ENCODE measurements at places on chromosomes 16 and 17.

GRCh38 chr16:86214326-86215232 lies 295.7 kb upstream of the FOXF1 start:
- no peak for DNase-seq

GRCh38 chr17:27569884-27570577 lies 61.0 kb upstream of the LGALS9 start:
- no peak for DNase-seq

GRCh38 chr16:9469512-9469911 lies 378.1 kb downstream of the HAPSTR1 start:
- DNase-seq = no peak

DNA sequence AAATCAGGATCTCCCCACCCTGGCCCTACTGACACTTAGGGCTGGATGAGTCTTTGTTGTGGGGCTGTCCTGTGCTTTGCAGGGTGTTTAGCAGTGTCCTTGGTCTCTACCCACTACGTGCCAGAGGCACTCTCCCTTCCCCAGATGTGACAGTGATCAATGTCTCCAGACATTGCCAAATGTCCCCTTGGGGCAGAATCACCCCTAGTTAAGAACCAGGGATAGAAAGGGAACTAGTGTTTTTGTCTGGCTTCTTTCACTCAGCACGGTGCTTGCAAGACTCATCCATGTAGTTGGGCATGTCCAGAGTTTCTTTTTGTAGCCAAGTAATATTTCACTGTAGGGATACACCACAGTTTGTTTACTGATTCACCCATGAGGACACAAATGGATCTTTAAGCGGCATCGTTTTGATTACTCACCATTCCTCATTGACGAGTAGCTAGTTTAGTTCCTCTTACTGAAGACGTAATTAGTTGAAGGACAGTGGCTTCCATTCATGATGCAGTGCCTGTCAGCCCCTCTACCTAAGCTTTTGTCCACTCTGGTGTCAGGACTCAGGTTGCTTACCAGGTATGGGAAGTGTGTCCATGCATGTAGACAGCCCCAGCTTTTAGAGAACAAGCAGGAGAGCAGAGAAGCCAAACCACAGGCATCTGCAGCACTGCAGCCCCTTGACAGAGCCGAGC lies 26.0 kb upstream of the ITGB4 start:
- no peak for DNase-seq

- DNase-seq = peak; percentile 98
Observed at GRCh38 chr16:4307215-4308037, 8.4 kb upstream of the GLIS2 start.

DNA sequence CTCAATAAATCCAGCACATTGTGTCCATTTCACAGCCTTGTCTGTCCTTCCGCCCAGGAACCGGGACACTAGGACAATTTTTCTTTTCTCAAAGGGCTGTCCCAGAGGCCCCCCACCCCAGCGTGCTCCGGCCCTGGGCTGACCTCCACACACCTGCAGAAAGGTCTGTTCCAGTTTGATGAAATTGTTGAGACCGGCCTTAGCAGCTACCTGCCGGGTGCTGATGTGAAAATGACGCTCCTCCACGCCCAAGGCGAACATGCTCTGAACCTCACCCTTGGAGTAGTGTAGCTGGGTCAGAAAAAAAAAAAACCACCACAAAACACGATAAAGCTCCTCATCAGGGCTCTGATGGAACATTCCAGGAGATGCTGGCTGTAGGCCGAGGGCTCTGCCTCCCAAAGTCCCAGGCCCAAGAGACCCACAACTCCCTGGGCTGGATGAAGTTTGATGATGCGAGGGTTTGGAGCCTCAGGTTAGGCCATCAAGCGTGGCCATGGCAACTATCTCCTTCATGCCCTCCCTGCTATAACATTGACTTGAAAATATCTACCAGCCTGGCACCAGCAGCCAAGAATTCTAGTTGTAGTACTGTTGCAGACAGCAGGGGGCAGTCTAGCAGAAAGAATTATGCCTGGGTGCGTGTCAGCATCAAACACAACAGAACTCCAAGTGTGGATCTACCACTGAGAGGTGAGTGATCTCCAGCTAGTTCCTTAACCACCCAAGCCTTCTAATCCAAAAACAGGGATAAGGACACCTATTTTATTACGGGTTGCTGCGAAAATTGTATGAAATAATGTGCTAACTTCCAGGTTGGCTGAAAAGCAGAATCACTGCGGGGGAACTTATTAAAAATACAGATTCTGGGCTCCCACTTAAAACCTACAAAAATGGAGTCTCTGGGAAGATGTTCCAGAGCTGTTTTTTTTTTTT lies 62.1 kb downstream of the RMI2 start:
- DNase-seq = peak; percentile 88

DNA sequence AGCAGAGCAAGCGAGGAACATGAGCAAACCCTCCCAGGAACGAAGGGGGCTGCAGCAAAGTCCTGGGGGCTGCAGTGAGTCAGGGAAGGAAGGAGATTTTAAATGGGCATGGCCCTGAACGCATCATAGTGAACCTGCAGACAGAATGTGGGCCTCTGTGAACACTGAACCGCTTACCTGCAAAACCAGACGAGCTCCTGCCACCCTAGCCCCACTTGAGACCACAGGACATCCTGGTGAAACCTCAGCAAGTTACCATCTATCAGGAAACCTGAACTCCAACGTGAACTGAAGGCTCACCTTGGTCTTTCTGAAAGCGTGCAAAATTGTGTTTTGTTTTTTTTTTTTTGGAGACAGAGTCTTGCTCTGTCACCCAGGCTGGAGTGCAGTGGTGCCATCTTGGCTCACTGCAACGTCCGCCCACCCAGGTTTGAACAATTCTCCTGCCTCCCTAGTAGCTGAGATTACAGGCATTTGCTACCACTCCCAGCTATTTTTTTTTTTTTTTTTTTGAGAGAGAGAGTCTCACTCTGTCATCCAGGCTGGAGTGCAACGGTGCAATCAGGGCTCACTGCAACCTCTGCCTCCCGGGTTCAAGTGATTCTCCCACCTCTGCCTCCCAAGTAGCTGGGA lies 30.8 kb downstream of the FANCA start:
- DNase-seq = no peak

DNA sequence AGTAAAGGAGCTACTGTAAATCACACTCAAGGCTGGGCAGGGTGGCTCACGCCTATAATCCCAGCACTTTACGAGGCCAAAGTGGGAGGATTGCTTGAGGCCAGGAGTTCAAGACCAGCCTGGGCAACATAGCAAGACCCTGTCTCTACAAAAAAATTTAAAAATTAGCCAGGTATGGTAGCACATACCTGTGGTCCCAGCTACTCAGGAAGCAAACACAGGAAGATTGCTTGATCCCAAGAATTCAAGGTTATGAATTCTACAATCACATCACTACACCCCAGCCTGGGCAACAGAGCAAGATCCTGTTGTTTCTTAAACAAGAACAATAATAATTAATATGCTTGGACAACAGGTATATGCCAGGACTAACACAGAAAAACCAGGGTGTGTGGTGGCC lies 13.2 kb downstream of the RHBDL3 start:
- DNase-seq = no peak

DNA sequence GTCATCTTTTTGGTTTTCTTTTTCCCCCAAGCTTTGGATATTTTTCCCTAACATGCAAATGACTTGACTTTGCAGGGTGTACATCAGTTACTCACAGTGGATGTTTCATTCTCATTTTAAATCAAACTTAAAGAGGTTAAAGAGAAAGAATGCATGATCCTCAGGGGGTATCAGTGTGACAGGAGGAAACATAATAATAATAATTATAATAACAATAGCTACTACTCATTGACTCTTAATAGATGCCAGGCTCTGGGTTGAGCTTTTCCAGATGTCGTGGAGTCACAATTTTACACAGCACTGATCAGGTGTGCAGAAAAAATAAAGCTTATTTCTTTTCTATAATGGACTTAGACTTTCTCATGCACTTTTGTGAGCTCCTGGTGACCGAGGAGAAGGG lies 157.2 kb upstream of the CACNG3 start:
- DNase-seq = no peak

DNA sequence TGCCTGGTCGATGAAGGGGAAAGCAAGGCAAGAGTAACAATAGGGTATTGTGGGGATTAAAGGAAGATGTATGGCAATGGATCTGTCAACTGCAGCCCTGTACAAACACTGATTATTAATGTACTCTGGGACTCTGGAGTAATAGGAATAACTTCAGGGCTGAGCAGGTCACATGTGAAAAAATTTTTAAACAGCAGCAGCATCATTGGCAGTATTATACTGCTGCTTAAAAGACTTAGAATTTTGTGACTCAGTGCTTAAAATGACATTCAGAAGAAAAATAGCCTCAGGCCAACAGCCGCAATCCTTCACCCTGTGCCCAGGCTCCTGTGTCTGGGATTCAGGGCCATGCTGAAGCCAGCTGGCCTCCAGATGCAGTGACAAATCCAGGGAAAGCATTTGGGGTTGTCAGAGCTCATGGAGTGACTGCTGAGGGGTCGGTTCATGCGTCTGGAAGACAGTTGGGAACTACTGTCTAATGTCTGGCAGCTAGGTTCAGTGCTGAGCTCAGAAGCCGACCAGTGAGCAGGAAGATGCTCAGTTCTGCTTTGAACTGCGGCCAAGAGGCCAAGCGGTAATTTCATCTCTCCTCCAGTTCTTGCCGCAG lies 22.2 kb downstream of the TEX2 start:
- no peak for DNase-seq

DNA sequence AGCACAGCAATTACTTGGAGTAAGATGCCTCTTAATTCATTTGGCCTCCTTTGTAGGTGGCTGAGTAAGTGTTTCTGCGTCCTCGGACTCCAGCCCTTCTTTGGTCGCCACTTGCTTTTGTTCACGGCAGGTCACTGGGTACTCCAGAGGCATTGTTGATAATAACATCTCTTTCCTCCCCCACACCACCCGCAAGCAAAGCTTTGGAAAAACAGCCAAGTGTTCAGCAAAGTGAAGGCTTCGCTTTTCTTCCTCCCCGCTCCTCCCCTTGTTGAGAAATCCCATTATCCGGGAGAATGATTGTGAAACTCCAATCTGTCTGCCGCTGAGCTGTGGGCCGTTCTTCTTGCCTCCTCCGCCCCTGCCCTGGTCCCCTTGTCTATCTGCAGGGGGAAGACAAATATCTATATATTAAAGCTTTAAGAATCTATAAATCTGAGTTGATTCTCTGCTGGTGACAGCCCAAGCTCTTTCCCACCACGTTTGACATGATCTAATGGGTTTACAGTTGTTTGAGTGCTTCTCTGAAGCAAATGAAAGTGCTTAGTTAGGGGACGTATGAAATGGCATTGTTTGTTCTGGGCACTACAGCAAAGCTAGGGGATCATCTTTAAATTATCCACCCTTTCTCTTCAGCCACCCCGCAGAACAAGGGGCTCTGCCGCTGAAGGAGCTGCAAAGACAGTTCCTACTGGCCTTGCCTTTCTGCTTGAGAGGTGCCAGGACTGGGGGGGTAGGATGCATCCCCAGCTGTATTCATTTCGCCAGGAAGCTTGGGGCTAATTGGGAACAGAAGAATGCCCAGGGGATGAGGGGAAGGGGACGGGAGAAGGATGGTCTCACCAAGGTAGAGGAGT lies 167.1 kb downstream of the CCDC182 start:
- no peak for DNase-seq

GRCh38 chr17:81192386-81193050 lies 26.5 kb upstream of the AATK start:
- no peak for DNase-seq

- DNase-seq = peak; percentile 11
Observed at GRCh38 chr17:8225813-8226535, 15.6 kb upstream of the AURKB start.

- no peak for DNase-seq
Observed at GRCh38 chr17:49549311-49549605, 26.4 kb upstream of the NXPH3 start.
